ENCODE measurements at places on chromosomes 16 and 17.

DNA sequence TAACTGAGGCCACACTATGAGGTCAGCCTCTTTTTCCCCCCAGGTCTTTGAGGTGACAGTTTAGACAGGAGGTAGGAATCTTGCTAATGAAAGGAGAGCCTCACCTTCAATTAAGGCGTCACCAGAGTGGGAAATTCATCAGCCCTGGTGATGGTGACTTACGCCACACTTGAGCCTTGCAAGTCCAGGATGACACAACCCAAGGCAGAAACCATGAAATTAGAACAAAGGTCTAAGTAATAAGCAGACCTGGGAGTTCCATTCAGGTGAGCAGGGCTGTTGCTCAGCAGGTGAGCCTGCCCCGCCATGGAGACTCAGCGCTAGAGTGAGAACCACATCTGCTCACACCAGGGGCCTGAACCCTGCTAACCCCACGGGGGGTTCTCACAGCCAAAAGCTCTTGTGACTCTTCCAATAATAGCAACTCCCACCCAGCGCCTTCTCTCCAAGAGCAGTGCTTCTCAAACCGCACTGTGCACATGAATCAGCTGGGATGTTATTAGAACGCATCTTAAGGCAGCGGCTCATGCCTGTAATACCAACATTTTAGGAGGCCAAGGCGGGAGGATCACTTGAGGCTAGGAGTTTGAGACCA is 28.7 kb upstream of the KIFC3 start:
- no peak for DNase-seq

DNA sequence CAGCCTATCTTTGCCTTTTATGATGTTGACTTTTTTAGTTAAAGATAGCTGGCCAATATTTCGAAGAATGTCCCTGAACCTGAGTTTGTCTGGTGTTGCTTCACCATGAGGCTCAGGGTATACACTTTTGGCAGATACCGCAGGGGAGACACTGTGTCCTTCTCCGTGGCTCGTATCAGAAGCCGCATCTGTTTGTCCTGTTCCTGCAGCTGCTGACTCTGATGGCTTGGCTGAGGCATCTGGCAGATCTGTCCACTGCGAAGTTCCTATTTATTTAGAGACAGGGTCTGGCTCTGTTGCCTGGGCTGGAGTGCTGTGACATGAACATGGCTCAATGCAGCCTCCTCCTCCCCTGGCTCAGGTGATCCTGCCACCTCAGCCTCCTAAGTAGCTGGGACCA is 93.5 kb downstream of the CRISPLD2 start:
- no peak for DNase-seq

GRCh38 chr16:9082422-9082821 is 9.0 kb upstream of the HAPSTR1 start:
- DNase-seq, result no peak

DNA sequence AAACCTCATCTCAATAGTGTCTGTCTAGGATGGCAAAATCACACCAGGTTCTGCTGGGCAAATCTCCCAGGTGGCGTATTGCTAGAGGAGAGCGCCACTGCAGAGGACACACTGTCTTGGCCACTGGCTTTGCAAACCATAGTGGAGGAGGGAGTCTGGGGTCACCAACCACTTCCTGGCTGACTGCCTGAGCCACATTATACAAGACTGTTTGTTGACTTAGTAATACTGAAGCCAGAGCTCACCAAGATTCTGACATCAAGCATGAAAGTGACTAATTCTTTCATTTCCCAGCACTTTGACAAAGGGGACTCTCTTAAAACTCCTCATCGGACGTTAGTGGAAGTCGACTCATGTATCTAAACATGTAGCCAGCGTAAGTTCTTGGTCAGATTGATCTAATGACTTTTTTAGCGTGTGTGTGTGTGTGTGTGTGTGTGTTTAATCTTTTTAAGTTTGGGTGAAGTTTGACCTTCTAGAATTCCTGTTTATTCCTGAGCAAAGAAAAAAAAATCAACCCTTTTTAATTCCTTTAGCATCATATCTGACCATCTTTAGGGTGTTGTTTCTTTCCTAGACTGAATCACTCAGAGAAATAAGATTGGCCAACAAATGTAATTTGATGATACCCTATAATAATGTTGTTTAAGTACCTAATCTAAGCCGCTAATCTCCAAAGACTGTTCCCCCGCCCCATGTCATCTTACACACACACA is 13.7 kb downstream of the PITPNC1 start:
- peak; percentile 56 for DNase-seq

GRCh38 chr16:72948238-72948829 is 99.6 kb downstream of the ZFHX3 start:
- no peak for DNase-seq

- DNase-seq, result no peak
Observed at GRCh38 chr16:14086477-14086876, 15.4 kb downstream of the MRTFB start.

DNA sequence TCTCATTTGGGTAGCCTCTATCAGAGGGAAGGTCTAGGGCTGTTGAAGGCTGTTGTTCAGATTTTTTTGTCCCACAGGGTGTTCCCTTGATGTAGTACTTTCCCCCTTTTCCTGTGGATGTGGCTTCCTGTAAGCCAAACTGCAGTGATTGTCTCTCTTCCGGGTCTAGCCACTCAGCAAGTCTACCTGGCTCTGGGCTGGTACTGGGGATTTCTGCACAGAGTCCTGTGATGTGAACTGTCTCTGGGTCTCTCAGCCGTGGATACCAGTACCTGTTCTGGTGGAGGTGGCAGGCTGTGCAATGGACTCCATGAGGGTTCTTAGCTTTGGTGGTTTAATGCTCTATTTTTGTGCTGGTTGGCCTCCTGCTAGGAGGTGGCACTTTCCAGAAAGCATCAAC is 23.3 kb upstream of the CCR7 start:
- no peak for DNase-seq

DNA sequence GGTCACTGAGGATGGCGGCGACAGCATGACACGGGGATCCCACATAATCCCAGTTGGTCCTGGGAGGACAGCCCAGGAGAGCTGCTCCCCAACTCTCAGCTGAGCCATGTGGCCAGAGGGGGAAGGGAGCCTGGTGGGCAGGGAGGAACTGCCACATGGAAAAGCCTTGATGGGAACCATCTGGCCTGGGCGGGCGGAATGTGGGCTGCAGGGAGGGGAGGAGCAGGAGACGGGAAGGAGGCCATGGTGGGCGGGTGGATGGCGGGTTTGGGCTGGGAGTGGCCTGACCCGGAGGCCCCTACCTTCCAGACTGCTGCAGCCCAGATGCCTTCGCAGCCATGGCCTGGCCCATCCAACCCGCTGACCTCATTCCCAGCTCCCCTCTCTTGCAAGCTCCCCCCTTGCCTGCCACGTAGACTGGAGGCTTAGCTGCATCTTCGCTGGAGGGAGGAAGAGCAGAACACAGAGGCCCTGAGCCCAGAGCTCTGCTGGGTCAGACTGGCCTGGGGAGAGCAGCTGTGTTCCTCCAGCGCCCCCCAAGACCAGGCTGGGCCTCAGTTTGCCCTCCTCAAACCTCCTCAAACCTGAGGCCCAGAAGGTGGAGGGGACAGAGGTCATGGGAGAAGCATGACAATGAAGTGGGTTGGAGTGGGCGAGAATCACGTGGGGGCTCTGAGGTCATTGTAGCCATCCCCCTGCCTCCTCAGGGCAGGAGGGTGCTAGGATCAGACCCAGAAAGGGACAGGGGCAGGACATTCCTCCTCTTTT is 8.2 kb upstream of the COL1A1 start:
- no peak for DNase-seq

DNA sequence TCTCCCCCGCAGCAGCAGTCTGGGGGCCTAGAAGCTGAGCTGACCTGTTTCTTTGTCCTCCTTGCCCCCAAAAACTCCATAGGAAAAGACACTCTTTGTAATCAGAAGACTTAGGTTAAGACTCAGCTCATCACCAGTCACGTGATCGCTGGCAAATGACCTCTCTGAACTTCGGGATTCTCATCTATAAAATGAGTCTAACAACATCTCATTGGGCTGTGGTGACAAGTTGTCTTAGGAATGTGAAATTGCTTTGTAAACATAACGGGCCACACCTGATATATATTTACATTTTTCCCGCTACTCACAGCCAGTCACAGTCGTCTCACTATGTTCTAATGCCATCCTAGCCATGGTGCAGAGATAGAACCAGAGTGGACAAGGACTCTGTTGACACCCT is 86.0 kb upstream of the LHX1 start:
- no peak for DNase-seq

GRCh38 chr17:80220736-80221215 is 549 bp downstream of the SLC26A11 start:
- no peak for DNase-seq

DNA sequence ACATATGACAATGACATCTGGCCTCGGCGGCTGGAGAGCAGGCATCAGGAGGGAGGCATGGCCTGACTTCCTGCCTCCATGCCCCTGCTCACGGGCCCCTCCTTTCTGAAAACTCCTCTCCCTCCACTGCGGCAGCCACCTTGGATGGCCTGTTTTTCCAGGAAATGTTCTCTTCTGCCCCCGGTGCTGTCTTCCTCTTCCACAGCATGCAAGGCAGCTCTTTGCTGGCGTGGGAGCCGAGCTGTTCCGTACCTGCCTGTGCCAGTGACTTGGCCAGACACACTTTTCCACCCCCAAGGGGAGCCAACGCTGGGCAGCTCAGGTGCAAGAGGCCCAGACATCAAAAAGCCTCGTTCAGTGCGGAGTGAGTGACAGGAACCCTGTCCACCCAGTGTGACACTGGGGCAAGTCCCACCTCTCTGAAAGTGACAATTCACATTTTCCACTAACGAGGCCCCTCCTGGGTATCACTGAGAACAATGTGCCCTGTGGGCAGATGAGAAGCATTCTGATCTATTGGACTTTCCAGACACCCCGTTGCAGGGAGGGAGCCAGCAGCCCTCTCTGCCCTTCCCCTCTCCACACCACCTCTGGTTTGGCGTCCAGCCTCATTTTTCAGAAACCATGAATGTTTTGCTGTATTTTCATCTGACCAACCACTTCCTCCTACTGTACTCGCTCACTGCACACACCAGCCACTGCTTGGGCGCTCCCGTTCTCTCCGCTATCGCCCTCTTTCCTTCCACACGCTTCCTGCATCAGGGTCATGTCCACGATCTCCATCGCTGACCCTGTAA is 31.2 kb downstream of the NSMCE1 start:
- peak; percentile 61 for DNase-seq

- DNase-seq, result no peak
Observed at GRCh38 chr16:64740261-64740660, 381.6 kb downstream of the CDH11 start.

DNA sequence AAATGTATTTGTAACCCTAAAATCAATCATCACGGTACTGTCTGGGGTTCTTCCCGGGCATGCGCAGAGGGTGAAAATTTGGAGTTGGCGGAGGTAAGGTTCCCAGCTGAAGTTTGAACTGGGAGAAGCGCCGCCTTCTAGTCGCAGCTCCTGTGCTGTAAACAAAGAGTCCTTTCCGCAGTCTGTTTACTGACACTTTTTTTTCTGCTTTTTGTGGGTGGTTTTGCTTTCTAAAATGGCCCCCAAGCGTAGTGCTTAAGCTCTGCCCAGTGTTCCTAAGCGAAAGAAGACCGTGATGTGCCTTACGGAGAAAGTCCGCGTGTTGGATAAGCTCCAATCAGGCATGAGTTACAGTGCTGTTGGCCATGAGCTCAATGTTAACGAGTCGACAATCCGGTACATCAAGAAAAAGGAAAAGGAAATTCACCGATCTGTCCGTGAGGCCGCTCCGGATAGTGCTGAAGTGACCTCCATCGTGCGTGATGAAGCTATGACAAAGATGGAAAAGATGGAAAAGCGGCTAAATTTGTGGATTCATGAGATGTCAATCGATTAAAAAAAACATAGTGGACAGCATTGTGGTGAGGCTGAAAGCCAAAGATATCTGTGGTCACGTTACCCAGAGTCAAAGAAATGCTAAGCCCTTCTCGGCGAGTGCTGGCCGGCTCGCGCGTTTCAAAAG is 570 bp upstream of the CFDP1 start:
- DNase-seq, result peak; percentile 80

DNA sequence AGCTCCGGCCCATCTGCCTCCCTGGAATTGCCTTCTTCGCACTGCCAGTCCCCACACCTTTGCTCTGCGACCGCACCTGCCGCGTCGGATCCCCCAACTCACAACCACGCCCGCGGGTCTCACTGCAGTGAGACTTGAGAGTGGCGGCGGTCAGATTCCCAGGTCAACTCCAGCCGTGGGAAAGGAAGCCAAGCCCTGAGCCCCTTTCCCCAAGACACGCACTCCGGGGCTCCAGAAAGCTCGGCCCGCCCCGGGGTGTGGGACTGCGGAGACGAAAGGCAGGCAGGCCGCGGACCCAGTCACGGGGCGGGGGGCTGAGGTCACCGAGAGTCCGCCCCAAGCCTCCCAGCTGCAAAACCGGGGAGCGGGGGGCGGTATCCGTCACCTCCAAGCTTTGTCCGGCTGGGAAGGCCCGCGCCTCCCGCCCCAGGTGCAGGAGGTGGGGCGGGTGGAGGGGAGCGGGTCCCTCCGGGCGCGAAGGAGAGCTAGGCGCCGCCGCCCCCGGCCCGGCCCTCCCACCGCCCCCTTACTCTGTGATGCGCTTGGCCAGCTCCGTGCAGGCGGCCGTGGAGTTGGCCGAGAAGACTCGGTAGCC is 615 bp downstream of the PRPSAP1 start:
- no peak for DNase-seq

- DNase-seq, result peak; percentile 30
Observed at GRCh38 chr16:11379420-11379819, 34.2 kb downstream of the RMI2 start.

DNA sequence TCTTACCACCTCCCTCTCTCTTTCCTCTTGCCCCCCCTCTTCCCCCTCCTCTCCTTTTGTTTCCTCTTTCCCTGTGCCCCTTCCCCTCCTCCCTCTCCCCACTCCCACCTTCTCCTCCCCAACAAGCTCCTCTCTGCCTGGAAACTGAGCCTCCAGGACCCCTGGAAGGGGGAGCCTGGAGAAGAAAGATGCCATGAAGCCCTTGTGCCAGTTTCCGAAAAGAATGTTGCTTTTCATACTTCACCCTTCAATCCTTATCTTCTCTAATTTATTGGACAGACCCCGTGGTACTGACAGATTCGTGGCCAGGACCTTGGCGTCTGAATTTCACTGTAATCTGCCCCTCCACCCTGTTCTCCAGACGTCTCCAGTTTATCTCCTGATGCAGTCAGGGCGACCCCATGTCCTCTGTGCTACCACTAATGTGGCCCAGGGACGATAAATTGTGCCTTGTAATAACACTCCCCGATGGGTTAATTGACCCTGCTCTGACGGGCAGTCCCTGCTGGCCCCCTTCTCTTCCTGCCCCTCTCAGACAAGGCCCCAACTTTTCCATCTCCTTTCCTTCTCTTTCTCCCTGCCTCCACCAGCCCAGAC is 138.4 kb upstream of the GSE1 start:
- DNase-seq, result no peak

GRCh38 chr17:2095536-2095910 is 40.6 kb downstream of the HIC1 start:
- DNase-seq, result no peak
